Occipital lobe (tissue), 3 donors: ENCODE measurements at places on chromosomes 6 and 20. TPM values are rescaled to one million over a fixed set of nuclear protein-coding genes. Genes with fewer than 3 reads are reported as not detected.

- no peak for DNase-seq
Observed at GRCh38 chr6:133286765-133287164, 45.6 kb downstream of the EYA4 start.

- DNase-seq: no peak
Observed at GRCh38 chr20:54197621-54198604, 10.0 kb upstream of the PFDN4 start.

DNA sequence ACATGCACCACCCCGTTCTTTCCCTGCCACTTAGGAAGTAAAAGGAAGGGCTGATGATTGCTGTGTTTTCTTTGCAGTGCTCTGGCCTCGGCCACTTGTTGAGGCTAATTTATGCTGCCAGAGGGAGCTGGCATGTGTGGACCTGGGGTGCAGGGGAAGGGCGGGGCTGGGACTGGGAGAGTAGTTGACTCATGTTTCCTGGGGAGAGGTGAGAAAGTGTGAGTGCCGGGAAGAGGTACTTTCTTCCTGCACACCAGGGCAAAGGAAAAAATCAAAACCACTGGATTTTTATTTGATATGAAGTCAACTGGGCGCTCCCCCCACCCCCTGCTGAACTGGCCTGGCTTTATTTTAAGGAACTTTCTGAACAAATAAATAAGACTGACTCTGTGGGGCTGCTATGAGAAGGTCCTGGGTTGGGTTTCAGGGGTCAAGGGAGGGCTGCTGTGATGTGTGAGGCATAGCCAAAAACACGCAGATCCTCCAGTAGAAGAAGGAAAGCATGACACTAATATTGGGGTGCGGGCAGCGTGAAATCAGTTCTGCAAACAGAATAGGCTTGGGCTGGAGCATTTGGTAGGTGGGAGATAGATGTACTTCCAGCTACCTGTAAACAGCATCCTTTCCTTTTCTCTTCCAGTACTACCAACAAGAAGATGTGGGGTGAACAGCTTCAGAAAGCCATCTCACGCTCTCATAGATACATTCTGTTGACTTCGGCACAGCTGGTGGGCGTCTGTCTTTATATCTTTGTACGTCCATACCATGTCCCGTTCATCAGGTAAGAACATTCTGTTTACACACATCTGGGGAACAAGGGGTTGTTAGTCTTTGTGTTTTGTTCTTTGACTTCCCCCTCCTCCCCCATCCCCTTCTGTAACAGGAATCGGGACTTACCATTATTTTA, 87.5 kb downstream of the SYNJ2 start:
- DNase-seq: no peak

DNA sequence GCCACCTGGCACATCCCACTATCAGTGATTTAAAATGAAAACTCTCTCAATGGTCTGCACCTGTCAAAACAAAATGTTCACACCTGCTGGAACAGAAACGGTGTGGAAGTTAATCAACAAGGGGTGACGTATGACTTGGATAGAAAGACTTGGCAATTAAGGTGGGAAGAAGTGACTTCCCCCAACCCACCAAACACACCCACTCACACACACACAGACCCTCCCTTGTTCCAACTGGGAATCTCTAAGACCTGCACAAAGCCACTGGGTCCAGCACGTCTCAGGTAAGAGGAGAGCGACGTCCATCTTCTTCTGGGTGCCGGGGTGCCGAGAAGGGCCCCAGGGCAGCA, 25.1 kb upstream of the TCFL5 start:
- DNase-seq: no peak

- DNase-seq: peak; percentile 60
Observed at GRCh38 chr6:118650582-118651281, 659 bp downstream of the CEP85L start.

- no peak for DNase-seq
Observed at GRCh38 chr6:2937627-2938003, 33.8 kb downstream of the SERPINB6 start.

DNA sequence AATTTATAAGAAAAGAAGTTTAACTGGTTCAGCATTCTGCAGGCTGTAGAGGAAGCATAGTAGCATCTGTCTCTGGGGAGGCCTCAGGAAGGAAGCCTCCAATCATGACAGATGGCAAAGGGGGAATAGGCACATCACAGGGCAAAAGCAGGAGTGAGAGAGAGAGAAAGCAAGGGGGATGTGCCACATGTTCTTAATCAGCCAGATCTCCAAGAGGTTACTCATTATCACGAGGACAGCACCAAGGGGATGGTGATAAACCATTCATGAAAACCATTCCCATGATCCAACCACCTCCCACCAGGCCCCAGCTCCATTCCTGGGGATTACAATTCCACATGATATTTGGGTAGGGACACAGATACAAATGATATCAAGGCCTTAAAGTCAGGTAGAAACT, 217.5 kb upstream of the TCF21 start:
- DNase-seq: no peak

- no peak for DNase-seq
Observed at GRCh38 chr6:508006-508405, 116.5 kb downstream of the IRF4 start.

The ENPP4 gene
- total RNA-seq: 27.8 TPM

The VSTM2L gene
- total RNA-seq: 39.6 TPM

The WFDC2 gene
- 3.4 TPM for total RNA-seq

The VGLL2 gene
- total RNA-seq: not detected

The TBX18 gene
- total RNA-seq: 7.8 TPM
